LoVo (cell line): ENCODE measurements at places on chromosomes 1 and 21.

GRCh38 chr21:15466329-15466728, 263.5 kb upstream of the USP25 start:
- no peak for DNase-seq

- DNase-seq: no peak
Observed at GRCh38 chr1:3473381-3473844, 18.9 kb downstream of the ARHGEF16 start.

- DNase-seq: no peak
Observed at GRCh38 chr1:89973471-89974127, 21.3 kb upstream of the ZNF326 start.

DNA sequence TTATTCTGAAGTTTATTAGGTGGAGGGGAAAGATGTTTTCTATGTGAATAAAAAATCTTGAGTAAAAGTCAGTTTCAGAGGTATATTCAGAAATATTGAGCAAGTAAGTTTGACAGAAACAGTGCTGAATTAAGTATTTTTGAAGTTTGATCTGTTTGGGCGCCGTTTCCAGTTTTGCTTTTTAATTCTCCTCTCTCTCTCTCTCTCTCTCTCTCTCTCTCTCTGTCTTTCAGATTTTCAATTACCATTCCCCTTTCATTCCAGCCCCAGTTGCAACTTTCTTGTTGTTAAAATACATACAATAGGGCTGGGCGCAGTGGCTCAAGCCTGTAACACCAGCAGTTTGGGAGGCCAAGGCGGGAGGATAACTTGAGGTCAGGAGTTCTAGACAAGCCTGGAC, 24.0 kb downstream of the ADGRL2 start:
- DNase-seq: no peak

DNA sequence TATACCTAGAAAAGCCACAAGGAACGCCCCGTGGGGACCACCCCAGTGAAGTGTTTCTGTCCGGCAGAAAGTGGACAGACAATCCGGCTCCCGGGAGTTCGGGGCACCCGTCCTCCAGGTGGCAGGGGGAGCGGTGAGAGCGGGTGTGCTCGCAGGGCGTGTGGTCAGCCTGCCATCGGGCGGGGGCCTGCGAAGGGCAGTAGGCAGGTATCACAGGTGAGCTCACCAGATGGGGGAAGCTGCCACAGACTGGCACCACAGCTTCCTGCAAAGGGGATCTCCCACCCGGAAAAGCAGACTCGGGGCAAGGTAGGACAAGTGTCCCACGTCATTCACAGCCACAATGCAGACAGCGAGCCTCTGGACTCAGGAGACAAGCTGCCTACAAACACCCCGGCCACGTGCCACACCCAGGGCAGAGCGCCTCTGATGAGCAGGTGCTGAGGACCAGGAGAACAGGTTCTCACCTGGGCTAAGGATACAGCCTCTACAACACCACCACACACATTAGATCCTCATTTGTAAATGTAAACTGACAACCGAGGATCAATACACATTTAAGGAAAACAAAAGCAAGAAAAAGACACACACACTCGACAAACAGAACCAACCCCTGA, 36.4 kb downstream of the VPS26C start:
- DNase-seq: no peak

DNA sequence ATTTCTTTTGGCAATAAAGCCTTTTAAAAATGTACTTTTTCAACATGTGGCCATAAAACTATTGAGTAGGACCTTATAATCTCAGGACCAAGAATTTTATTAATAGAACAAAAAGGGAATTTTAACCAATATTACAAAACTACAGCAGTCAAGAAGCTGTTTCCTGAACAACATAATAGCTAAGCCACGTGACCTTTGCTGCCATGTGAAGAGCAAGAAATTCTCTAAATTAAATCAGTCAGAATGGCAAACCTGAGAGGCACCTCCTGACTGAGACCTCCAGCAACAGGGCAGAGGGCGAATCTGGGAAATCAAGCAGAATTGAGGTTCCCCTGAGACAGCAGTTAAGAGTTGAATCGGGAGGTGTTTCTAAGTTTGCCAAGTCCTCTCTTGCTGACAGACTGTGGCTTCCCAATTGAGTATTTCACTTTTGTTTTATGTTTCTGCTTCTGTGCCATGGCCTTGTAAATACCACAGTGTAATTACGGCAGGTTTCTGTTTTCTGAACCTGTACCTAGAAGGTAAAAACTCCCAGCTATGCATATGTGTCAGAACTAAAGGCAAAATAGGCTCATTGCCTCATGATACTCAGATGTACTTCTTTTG, 358.4 kb downstream of the NTNG1 start:
- DNase-seq: no peak

DNA sequence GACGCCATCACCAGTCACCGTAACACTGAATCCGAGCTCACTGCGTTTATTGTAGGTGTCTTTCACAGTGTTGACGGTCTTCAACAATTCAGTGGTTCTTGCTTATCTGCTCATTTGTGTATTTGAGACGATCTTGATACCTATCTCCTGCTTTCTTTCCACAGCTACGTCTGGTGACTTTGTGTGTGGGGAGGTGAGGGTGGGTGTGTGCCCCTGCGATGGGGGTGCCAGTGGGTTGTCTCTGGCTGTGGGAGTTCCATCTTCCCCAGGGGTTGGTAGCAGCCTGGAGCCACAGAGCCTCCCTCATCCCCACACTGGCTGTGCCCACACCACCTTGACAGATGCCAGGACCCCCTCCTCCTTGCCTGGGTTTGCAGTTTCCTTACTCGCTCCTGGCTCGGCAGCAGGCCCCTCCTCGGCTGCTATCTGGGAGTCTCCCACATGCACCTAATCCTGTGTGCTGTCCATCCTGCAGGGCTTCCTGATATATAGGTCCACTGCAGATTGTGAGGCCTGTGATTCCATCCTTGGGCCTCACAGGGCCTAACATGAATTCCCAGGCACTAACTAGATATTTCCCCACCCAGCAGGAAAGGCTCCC, 6.3 kb upstream of the PARP1 start:
- DNase-seq: no peak

GRCh38 chr1:85359874-85360721, 83.7 kb upstream of the BCL10 start:
- peak; percentile 15 for DNase-seq

- DNase-seq: no peak
Observed at GRCh38 chr1:241716915-241717656, 65.0 kb downstream of the WDR64 start.

DNA sequence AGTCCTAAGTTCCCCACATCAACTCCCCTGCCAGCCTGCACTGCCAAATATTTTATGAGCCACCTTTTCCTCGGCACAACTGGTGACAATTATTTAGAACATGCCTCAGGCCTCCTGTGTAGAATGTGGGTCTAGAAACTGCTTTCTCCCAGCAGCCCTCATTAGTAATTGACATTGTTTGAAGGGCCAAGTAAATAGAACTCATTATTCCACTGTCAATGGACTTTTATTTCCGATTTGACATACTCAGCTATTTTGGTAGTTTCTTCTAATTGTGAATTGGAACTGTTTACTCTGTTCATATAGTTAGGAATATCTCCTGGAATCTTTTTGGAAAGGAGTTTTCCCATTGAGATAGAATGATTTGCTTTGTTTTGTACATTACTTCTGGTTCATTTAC, 168.8 kb upstream of the L1TD1 start:
- DNase-seq: no peak

- no peak for DNase-seq
Observed at GRCh38 chr1:66925558-66925910, 744 bp downstream of the MIER1 start.

- DNase-seq: no peak
Observed at GRCh38 chr1:149997585-149998262, 12.8 kb downstream of the OTUD7B start.
